Activated naive CD8-positive, alpha-beta T cell treated with anti-CD3 and anti-CD28 coated beads, Interleukin-2, amount 50 U/mL, for 24 hours (primary cell): ENCODE measurements at places on chromosomes 7 and 10.

DNA sequence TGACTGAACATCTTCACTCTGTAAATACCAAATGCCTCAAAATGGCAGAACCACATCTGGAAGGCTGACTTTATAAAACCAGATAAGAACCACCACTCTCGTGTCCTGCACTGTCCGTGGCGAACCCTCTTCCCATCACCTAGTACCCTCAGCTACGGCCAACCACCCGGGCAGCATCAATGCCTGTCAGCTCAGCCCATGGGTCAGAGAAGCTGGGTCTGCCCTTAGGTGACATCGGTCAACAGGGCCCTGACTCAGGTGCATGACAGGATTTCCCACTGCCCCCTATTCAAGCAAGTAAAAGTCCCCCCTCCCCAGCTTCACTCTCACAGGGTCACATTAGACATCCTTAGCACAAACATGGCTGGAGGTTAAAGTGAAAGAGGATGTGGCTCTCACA is 56.6 kb downstream of the HSPA12A start:
- no peak for DNase-seq

DNA sequence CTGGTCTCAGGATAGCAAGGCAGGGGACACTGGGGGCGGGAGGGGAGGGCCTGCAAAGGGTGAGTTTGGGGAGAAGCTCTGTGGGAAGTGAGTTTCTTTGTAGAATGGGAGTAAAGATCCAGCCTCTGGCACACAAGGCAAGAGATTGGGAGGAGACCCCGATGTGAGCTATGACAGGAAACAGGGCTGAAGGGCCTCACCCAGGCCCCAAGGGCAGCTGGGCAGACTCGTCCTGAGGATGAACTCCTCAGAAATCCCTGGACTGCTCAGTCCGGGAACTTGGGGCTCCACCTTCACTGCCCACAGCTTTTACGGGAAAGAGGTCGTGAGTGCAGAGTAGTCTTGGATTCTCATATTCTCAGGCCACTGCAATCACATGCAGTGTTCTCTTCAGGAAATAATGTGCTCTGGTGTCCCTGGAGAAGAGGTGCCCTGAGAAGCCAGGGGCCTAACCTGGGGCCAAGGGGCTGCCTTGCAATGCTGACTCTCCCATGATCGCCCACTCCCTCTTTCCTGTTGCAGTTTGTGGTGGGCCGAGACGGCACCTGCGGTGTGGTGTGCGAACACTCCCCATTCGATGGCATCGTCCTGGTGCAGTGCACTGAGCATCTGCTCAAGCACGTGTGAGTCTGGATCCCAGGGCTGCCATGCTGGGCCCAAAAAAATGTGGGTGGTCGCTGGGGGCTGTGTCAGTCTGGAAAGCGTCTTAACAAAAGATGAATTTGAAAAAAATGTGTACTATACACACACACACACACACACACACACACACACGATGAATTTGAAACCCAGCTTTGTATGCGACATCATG is 31.3 kb upstream of the C10orf53 start:
- no peak for DNase-seq

DNA sequence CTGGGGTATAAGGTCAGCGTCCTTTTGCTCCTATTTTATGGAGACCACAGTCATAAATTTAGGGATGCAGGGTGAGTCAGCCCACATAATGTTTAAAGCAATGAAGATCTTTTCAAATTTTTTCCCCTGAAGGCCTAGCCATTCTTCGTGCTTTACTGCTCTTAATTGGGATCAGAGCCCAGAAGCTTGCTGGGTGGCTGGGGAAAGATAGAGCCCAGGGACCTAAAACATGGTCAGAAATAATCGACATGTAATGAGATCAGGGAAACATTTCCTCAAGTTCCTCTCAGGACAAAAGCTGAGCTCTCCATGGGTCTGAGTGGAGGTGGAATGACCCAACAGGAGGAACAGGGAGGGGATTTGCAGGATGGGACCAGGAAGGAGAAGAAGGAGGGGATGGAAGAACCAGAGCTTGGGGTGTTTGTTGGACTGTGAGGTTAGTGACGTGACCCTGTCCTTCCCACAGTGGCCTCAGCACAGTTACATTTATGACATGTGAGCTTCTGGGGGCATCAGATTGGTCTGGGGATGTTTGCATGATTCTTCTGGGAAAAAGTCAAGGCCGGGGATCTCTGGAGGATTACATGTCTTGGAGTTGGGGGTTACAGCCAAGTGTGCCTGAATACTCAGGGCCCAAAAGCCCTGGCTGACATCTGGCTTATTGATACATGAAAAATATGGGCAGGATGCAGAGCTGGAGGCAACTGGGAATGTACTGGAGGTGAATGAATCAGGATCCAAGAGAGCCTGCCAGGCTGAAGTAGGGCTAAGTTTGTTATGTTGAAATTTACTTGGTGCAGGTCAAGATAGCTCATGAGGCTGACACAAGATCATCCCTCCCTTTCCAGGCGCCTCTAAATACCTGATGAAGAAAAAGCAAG is 477.9 kb downstream of the RPS24 start:
- DNase-seq, result no peak

DNA sequence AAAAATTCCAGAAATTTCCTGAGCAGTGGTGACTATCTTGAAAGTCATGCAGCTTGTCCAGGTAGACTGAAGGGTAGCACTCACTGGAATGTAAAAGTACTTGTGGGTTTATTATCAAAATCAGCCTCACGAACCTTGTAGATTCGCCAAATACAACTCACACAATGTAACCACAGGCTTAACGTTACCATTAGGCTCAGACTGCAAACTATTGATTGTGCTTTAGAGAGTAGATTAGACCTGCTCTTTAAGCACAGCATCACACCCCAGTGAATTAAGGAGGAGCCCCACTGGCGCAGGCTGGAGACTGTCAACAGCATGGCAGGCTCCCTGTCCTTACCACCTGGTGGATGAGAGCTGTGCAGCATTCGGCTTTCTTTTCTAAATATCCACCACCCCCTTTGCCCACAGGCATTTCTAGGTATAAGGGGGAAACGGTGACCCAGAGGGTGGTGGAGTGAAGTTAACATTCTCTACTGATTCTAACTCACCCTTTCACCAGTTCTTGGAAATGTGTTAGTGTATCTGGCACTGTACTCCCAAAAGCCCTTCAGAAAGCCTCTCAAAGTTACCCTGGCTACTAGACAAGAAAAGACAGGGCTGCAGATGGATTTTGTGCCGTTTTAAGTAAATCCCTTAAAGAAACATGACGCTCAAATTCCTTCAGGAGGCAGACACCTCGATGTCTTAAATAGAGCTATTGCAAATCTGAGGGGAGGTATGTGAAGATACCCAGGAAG is 56.6 kb downstream of the GSDME start:
- DNase-seq, result no peak

DNA sequence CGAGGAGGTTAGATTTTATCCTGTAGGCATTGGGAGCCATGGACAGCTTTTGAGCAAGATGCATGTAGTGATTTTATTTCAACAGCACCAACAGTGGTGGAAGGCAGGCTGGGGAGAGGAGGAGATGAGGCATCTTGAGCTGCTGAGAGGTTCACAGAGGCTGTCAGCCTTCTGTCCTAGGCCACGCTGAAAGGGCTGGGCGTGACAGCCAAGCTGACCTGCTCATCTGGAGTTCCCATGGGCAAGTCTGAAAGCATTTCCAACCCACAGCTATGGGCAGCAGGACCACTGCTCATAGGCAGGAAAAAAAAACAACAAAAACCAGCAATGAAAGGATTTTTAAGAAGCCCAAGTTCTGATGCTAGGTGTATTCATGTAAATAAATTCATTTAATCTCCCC is 7.7 kb downstream of the NEURL1 start:
- DNase-seq, result no peak

- DNase-seq, result no peak
Observed at GRCh38 chr7:103811997-103812396, 177.5 kb downstream of the RELN start.

GRCh38 chr10:17847585-17848296 is 38.6 kb downstream of the MRC1 start:
- DNase-seq, result no peak

GRCh38 chr10:118488710-118489497 is 106.5 kb downstream of the PRLHR start:
- no peak for DNase-seq

- no peak for DNase-seq
Observed at GRCh38 chr7:135075716-135076115, 72.2 kb upstream of the TMEM140 start.

DNA sequence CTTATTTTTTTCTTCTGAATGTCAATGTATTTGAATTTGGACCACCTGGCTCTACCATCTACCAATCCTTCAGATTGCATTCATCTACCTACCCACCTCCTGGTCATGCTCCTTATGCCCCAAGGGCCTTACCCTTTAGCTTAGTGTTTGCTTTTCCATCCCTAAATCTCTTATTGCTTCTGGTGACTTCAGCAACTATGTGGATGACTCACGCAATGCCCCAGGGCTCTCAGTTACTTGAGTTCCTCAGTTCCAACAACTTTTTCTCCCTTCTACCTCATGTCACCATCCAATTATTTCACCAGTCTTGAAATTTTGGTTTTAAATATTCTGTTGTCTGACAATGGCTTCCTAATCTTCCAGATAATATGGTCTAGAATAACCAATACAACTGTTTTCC is 118.9 kb downstream of the CFAP58 start:
- no peak for DNase-seq

- DNase-seq, result no peak
Observed at GRCh38 chr10:18576586-18576985, 74.8 kb downstream of the NSUN6 start.

DNA sequence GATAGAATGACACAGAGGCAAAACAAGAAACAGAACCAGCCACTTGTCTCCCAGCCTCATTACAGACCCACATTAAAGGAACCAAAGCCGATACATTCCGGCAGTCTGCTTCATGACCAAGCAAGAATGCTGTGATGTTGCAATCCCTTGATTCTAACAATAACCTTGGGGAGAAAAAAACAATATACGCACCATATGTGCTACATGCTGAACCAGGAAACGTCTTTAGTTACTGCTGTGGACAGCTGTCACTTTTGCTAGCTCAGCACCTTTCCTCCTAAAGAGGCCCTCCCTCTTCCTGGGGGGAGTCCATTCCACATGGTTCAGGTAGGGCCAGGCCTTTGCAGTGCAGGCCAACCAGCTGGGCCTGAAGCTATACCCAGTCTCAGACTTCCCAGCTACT is 79.1 kb downstream of the PRTFDC1 start:
- no peak for DNase-seq

GRCh38 chr10:113960617-113961181 is 83.0 kb upstream of the ADRB1 start:
- no peak for DNase-seq

DNA sequence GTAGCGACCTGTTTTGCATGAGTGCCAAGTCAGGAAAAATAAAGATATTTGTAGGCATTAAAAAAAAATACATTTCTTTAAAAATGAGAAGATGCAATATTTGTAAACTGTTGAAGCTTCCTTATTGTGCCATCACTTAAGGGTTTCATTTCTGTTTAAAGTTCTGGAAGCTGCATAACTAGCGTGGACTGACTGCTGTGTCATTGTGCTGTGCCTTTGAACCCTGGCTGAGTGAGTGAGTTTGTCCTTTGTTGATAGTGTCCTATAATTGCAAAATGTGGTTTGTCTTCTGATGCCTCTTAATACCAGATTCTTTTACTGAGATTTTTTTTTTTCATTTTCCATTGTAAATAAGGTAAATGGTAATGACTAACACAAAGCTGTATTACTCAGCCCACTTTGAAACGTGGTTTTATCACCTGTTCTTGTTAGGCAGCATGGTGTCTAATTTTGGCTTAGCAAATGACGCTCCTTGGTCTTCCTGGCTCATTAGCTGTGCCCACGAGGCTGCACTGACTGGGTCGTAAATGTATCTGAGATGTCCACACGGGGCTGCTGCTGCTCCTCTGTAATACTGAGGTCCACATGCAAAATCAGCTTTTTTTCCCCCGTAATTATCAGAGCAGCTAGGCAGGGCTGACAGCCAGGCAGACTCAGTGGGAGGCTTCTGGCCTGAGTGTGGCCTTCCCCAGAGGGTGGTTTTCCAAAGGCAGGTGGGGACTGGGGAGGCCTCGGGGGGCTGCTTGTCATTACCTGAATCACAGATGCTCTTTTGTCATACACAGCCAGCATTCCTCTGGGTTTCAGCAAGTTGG is 14.8 kb downstream of the ZSCAN25 start:
- peak; percentile 55 for DNase-seq

GRCh38 chr7:126079581-126079980 is 1150.0 kb upstream of the POT1 start:
- DNase-seq, result no peak

DNA sequence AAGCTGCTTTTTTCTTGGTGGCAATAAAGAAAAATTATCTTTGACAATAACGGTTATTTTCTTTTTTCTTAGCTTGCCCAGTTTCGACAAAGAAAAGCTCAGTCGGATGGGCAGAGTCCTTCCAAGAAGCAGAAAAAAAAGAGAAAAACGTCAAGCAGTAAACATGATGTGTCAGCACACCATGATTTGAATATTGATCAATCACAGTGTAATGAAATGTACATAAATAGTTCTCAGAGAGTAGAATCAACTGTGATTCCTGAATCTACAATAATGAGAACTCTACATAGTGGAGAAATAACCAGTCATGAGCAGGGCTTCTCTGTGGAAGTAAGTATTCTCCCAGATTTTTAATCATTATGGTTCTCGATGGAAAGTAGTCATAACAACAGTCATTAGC is 33.0 kb downstream of the AKAP9 start:
- no peak for DNase-seq

DNA sequence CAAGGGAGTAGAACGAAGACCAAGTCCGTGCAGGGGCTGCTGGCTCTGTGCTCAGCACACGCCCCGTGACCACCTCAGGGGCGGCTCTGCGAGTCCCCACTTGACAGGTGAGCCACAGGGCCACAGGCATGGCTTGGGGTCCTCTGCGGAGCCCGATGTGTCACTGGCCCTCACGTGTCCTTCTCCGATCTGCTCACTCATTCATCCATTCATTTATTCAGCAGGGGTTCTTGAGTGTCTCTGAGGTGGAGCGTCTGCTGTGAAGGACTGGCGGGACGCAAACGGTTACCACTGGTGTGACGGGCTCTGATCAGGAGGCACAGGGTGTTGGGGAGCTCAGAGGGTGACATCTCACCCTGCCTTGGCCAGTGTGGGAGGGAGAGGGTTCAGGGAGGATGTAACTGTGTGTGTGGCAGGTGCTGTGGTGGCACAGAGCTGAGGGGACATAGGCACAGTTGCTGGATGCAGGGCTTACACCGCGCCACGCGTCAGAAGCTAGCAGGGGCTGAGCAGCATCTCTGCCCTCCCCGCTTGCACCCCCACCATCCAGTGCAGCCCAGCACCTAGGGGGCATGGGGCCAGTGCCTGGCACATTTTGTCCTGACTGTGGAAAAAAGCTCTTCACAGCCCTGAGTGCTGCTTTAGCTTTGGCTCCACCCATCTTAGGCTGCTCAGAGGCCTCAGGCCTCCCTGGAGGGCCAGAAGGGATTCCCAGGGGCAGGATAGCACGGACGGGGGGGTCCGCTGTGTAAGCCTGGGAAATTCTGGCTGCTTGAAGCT is 116.8 kb downstream of the LHPP start:
- DNase-seq, result no peak
